Stimulated activated CD8-positive, alpha-beta memory T cell treated with anti-CD3 and anti-CD28 coated beads, Interleukin-2, amount 100 ng/mL, for 48 hours (primary cell): ENCODE measurements at places on chromosomes 4 and X.

- DNase-seq: no peak
These were observed 5.1 kb downstream of the PPP1R2C start for GRCh38 chrX:42772874-42773273.

- DNase-seq: no peak
These were observed 92.7 kb downstream of the SH3KBP1 start for GRCh38 chrX:19794690-19795089.

GRCh38 chr4:169800541-169800940 is 42.8 kb upstream of the HPF1 start:
- no peak for DNase-seq

GRCh38 chr4:141569141-141569540 is 67.2 kb upstream of the IL15 start:
- no peak for DNase-seq

DNA sequence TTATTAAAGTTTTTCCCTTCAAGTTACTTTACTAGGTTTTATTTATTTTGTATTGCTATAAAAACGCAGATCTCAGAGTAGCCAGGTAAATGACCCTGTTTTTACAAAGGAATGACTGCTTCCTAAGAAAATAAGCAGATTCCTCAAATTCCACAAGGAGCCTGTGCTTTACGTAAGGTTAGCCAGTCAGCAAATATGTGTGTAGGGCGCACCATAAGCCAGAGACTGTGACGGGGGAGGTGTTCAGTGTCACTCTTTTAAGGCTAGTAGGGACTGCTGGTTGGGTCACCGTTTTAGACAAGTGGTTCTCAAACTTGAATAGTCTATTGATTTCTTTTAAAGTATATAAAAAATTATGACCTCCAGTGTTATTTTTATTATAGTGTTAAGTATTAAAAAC is 119.9 kb downstream of the ANK2 start:
- DNase-seq: no peak

- no peak for DNase-seq
These were observed 90.2 kb downstream of the CXCL13 start for GRCh38 chr4:77695774-77696173.

GRCh38 chr4:7261087-7261486 is 68.7 kb downstream of the SORCS2 start:
- DNase-seq: no peak

GRCh38 chrX:81489987-81490386 is 288.1 kb downstream of the SH3BGRL start:
- no peak for DNase-seq
